ENCODE measurements at places on chromosomes 5 and 9. TPM values are rescaled to one million over a fixed set of nuclear protein-coding genes. Genes with fewer than 3 reads are reported as not detected.

SOWAHA gene
- 0.05 TPM for total RNA-seq

GTF3C4 gene
- total RNA-seq = 18.5 TPM

PCSK5 gene
- total RNA-seq = 1.6 TPM

NIM1K gene
- 0.58 TPM for total RNA-seq

SYK gene
- total RNA-seq = 0.48 TPM

UNC5A gene
- not detected for total RNA-seq

PCDHA4 gene
- total RNA-seq = not detected

ABCA1 gene
- 0.30 TPM for total RNA-seq

FST gene
- 1.6 TPM for total RNA-seq

EIF4E1B gene
- not detected for total RNA-seq

DMRT3 gene
- total RNA-seq = not detected

SNCB gene
- total RNA-seq = not detected

S1PR3 gene
- total RNA-seq = 1.8 TPM

GPR151 gene
- total RNA-seq = not detected

IL4 gene
- 45.9 TPM for total RNA-seq

SLC25A2 gene
- total RNA-seq = not detected

TAS2R1 gene
- total RNA-seq = not detected

PPP2R2B gene
- 0.30 TPM for total RNA-seq

LHX3 gene
- 0.08 TPM for total RNA-seq

TEK gene
- 0.05 TPM for total RNA-seq

ATOSB gene
- total RNA-seq = 1.8 TPM

OTP gene
- total RNA-seq = not detected

PTAR1 gene
- 27.1 TPM for total RNA-seq

EIF4EBP3 gene
- total RNA-seq = 10.2 TPM

FAM221B gene
- not detected for total RNA-seq

DNAH5 gene
- not detected for total RNA-seq

DIPK1B gene
- 0.16 TPM for total RNA-seq

TMEM141 gene
- 49.5 TPM for total RNA-seq

GZMA gene
- 5.6 TPM for total RNA-seq

MEIKIN gene
- total RNA-seq = not detected

C8G gene
- total RNA-seq = 0.94 TPM

APBA1 gene
- 0.11 TPM for total RNA-seq

TMEM8B gene
- 1.8 TPM for total RNA-seq

GPR150 gene
- total RNA-seq = 0.57 TPM

CDX1 gene
- not detected for total RNA-seq
